Tibial artery (tissue), 4 donors: ENCODE measurements at places on chromosomes 7 and 10.

GRCh38 chr10:4252701-4253100 is 467.7 kb upstream of the KLF6 start:
- DNase-seq, result no peak

DNA sequence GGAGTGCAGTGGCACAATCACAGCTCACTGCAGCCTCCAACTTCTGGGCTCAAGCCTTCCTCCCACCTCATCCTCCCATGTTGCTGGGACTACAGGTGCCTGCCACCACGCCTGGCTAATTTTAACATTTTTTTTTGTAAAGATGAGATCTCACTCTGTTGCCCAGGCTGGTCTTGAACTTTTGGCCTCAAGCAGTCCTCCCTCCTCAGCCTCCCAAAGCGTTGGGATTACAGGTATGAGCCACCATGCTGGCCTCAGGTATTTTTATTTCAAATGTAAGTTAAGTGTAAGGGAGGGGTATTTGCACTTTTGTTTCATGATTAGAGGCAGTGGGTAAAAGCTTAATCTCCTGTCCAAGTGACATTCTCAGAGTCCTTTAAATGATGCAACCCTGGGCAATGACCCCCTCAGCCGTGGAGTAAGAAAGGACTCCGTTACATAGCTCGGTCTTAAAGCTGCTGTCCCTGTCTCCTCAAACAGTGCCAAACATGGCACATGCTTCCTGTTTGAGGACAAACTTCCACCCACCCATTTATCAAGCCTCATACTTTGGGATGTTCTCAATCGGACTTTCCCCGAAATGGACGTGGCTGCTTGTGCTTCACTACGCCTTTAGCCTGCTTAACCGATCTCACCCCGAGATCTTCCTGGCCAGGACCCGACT is 296.1 kb downstream of the BAMBI start:
- no peak for DNase-seq

DNA sequence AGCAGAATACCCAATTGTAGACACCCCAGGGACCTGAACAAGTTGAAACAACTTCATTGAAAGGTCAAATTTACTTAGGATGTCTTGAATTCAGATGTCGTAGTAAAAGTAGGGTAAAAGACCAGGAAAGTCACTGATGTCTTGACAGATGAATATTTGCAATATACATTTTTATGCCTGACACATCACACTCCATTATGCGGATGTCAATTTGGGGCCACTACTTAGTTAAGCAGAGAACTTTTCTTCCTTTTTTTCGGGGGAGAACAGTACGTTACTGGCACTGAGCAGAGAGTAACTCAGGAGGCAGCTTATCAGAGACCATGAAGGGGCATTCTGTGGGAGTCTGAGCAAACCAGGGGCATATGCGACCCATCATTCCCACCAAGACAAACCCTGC is 4.9 kb downstream of the ITGA8 start:
- no peak for DNase-seq

DNA sequence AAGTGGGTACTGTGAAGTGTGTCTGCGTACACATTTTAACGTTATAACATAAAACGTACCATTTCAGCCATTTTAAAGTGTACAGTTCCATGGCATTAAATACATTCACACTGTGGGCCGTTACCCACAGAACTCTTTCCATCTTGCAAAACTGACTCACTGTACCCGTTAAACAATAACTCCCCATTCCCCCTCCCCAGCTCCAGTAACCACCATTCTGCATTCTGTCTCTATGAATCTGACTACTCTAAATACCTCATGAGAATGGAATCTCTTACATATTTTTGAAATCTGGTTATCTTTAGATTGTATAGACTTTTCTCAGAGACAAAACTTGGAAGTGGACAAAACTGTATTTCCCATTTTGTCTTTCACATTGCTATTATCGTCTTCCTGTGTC is 9.3 kb downstream of the ARL3 start:
- DNase-seq, result no peak

- no peak for DNase-seq
Measured at GRCh38 chr10:60878224-60878623, 65.8 kb downstream of the RHOBTB1 start.

DNA sequence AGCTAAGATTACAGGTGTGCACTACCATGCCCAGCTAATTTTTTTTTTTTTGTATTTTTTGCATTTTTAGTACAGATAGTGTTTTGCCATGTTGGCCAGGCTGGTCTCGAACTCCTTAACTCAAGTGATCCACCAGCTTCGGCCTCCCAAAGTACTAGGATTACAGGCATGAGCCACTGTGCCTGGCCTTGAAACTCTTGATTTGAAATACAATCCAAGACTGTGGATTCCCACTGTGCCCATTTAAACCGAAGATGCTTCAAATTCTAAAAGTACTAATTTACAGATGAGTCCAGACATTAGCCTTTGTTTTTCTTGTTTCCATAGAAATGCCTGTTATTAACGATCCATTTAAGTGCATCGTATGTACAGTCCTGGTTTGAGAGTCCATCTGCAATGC is 130.9 kb downstream of the CACNA2D1 start:
- no peak for DNase-seq

DNA sequence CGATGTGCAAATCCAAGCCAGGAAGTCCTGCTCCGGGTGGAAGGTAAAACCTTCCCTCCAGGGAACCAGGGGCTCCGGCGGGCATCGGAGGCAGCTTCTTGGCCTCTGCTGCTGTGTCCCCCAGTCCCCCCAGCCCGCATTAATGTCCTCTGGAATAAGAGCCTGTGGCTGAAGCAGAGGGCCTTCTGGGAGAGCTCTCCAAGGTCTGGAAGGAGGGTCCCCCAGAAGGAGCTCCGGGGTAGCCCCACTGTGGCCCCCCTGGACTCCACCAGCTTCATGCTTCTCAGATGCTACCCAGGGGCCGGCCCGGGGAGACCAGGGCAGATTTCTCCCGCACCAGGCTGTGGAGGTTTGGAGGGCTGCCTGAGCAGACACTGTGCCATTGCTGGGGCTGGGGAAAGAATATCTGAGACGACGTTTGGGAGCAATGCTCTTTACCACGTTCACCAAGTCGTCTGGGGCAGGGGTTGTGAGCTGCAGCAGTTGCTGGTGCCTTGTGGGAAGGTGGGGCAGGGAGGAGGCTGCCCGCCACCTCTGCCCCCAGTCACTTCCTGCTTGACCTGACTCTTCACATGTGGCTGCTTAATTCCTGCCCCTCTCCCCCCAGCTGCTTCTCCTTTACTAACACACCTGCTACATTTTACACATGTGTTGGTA is 8.3 kb downstream of the ZNF853 start:
- no peak for DNase-seq

GRCh38 chr10:127757033-127757432 is 20.0 kb downstream of the FOXI2 start:
- DNase-seq, result no peak

DNA sequence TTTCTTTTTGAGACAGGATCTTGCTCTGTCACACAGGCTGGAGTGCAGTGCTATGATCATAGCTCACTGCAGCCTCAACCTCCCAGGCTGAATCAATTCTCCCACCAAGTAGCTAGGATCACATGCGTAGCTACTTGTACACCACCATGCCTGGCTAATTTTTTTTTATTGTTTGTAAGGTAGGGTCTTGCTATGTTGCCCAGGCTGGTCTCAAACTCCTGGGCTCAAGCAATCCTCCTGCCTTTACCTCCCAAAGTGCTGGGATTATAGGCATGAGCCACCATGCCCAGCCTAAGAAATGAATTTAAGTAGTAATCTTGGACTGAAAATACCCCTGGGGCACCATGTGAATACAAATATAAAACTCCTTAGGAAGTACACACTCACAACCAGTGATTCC is 5.8 kb downstream of the NUDT13 start:
- no peak for DNase-seq

- DNase-seq, result no peak
Measured at GRCh38 chr7:155287284-155287935, 10.3 kb upstream of the INSIG1 start.

GRCh38 chr10:103145860-103146466 is 47.1 kb downstream of the NT5C2 start:
- peak; percentile 78 for DNase-seq

GRCh38 chr7:121020249-121020988 is 31.9 kb downstream of the CPED1 start:
- no peak for DNase-seq

GRCh38 chr10:71125749-71126107 is 86.6 kb upstream of the UNC5B start:
- DNase-seq, result no peak

- no peak for DNase-seq
Measured at GRCh38 chr7:45402480-45403218, 171.5 kb upstream of the ADCY1 start.

GRCh38 chr7:102306916-102307677 is 20.4 kb downstream of the SH2B2 start:
- DNase-seq, result peak; percentile 74

DNA sequence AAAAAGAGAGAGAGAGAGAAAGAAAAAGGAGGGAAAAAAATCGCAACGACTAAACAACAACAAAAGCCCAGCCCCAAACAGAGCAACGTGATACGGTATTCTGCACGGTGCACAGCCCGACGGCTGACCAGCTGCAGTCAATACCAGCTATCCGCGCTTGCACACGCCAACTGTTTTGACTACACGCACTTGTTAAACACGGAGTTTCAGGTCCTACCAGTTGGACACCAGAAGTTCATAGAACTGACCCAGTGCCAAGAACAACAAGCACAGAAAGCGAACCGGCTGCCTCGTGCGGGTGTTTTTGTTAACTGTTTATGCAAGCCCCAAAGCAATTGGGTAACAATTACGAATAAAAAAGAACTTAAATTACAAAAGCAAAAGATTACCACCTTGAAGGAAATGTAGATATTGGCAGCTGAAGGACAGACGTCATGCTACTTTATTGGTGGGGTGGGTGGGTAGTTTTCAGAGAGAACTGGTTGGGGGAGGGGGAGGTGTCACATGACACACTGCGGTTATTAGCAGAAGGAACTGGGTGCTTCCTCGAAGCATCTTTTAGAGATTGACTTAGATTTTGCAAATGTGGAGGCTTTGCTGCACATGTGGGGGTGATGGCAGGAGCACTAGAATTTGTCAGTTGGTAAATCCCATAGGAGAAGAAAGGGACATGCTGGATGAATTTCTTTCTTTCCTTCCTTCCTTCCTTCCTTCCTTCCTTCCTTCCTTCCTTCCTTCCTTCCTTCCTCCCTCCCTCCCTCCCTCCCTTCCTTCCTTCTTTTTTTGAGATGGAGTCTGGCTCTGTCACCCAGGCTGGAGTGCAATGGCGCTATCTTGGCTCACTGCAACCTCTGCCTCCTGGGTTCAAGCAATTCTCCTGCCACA is 110.6 kb upstream of the EFCAB10 start:
- DNase-seq, result peak; percentile 70

- no peak for DNase-seq
Measured at GRCh38 chr10:123521556-123521955, 144.6 kb upstream of the GPR26 start.
